ENCODE measurements at places on chromosomes 4 and X. TPM values are rescaled to one million over a fixed set of nuclear protein-coding genes. Genes with fewer than 3 reads are reported as not detected.

NXF2 gene
- 0.32 TPM for polyA plus RNA-seq

SOD3 gene
- 2.6 TPM for polyA plus RNA-seq

TMEM35A gene
- 132 TPM for polyA plus RNA-seq

TAF1 gene
- 29.1 TPM for polyA plus RNA-seq

AMBN gene
- polyA plus RNA-seq: not detected

SH3D19 gene
- polyA plus RNA-seq: 41.3 TPM

SPATA4 gene
- polyA plus RNA-seq: 1.2 TPM

Measured in spinal cord (tissue), 10 donors.